ENCODE measurements at places on chromosomes 3 and 15. TPM values are rescaled to one million over a fixed set of nuclear protein-coding genes. Genes with fewer than 3 reads are reported as not detected.

GRCh38 chr3:127531821-127532220 lies 58.7 kb downstream of the TPRA1 start:
- DNase-seq = no peak

DNA sequence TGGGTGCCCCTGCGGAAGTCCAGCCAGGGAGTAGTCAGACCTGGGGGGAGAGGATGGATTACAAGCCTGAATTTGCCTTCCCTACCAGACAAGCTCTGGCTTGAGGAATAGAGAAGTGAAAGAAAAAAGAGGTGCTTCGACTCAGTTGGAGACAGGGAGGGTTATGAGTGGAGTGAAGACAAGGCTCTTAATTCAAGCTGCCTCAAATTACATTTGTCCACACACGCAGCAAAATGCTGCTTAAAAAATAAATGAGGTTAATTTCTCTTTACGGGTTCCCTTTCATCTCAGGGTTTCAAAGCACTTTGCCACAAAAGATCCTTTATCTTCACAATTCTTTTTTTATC lies 49.0 kb upstream of the SLC4A7 start:
- no peak for DNase-seq

GRCh38 chr3:159781867-159782266 lies 206.8 kb upstream of the IL12A start:
- DNase-seq = no peak

GRCh38 chr3:643376-643775 lies 446.8 kb downstream of the CHL1 start:
- no peak for DNase-seq

- DNase-seq = no peak
Observed at GRCh38 chr3:76177610-76178009, 392.3 kb upstream of the ZNF717 start.

DNA sequence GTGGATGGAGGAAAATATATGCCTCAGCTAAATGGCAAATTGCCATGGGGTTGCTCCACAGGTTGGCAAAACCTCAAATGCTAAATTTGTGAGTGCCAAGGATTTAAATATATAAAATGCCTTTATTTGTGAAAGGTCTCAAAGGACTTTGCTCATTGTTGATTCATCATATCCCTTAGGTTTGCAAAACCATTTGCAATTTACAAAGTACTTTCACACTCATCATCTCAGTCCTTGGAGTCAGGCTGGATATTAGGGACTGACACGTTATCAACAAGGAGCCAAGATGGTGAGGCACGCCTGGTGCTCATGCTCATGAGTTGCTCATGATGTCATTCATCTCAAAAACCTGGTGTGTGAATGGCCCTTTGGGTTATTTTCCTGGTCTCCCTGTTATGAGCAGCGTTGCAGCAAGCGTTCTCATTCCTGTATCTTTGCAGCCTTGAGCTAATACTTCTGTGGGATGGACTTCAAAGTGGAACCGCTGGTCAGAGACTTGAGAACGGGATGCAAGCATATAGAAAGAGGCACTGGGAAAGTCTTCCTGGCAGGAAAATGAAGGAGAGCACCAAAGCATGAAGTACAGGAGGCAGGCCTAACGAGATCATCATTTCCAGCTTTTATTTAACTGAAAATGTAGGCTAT lies 66.0 kb downstream of the MYO1E start:
- no peak for DNase-seq

- peak; percentile 13 for DNase-seq
Observed at GRCh38 chr3:104510131-104510849, 856.4 kb upstream of the ALCAM start.

- peak; percentile 61 for DNase-seq
Observed at GRCh38 chr3:66039590-66039887, 821 bp upstream of the MAGI1 start.

DNA sequence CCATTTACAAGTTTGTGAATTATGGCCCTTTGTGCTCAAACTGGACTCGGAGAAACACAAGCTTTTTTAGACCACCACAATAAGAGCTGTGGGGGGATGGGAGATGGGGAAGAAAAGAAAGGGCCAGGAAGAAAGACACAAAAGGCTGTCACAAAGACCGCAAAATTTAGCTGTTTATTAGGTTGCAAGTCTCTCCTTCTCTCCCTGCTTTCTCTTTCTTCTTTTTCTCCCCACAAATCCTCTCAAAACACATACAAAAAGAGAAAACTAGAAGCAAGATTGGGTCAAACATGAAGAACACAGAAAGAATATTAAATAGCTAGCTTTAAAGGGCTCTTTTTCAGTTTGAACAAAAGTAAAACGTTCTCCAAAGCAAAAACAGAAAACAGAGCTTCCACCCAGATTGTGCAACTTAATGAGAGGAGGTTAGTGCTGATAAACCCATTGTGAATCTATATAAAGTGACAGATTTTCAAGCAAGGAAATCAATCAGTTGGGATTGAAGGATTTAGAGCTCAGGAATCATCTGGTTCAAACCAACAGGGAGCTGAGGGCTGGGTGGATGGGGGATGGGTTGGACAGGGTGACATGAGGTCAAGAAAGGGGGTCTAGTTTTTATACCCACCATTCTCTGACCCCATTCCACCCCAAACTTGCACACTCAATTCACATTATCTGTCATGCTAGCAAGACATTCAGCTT lies 87.3 kb downstream of the DHX30 start:
- peak; percentile 24 for DNase-seq

- DNase-seq = no peak
Observed at GRCh38 chr3:123778991-123779622, 105.0 kb downstream of the MYLK start.

- DNase-seq = no peak
Observed at GRCh38 chr3:135349254-135349948, 554.3 kb downstream of the EPHB1 start.

DNA sequence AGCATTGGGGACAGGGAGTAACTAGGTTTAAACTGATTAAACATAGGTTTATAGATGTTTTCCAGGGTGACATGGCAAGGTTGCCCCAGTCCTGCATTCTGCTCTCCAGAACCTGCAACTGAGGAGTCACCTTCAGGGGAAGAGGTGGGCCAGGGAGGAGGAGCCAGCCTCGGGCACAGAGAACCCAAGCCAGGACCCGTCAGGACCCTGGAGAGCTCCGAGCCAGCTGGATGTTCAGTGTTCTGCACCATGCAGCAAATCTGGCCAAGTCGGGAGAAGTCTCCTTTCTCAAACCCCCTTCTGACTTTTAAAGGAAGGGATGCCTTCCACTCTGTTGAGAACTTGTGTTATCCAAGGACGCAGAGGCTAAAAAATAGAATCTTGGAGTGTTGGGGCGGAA lies 62.1 kb upstream of the SLC6A11 start:
- DNase-seq = peak; percentile 54

DNA sequence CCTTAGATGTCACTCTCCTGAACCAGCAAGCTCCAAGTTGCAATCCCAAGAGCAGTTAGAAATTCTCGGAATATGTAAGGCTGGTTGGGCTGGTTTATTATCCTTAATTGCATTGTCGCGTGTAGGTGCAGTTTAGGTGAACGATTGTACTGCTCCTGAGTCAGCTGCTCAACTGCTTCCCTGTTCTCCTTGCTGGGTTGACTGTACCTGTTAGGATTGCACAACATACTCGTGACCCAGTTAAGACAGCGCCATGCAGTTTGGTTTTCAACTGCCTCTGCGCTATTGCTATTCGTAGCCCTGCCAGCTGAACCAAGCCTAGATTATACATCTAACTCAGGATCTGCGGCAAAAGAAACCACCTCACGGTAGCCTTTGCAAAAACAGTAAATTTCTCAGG lies 41.0 kb downstream of the BCL2L10 start:
- DNase-seq = no peak

GRCh38 chr3:169158379-169158778 lies 505.1 kb downstream of the MECOM start:
- no peak for DNase-seq

DNA sequence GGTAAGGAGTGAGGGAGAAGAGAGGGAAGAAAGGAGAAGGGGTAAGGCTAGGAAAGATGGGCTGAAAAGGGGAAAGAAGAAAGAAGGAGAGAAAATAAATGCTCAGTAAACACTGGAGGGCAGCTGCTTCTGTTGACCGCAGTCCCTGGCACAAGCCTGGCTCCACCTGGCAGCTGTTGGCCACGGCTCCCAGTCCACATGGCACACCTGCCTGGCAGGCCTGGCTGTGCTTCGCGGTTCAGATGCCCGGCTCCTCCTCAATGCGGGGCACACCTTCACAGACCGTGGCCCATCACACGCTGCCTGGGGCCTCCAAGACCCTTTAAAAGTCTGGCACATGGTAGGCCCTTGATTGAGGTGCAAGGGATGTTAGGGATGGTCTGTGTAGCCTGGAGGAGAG lies 516.8 kb upstream of the PROK2 start:
- DNase-seq = no peak

Gene DUOX2
- total RNA-seq = 0.54 TPM

Gene ZNF80
- total RNA-seq = not detected

Gene PRICKLE2
- 11.6 TPM for total RNA-seq

Gene HEG1
- 16.5 TPM for total RNA-seq

Gene PSMA4
- total RNA-seq = 93.7 TPM

Gene IGDCC3
- total RNA-seq = 41.9 TPM
